ENCODE measurements at places on chromosomes 7 and 10. TPM values are rescaled to one million over a fixed set of nuclear protein-coding genes. Genes with fewer than 3 reads are reported as not detected.

DNA sequence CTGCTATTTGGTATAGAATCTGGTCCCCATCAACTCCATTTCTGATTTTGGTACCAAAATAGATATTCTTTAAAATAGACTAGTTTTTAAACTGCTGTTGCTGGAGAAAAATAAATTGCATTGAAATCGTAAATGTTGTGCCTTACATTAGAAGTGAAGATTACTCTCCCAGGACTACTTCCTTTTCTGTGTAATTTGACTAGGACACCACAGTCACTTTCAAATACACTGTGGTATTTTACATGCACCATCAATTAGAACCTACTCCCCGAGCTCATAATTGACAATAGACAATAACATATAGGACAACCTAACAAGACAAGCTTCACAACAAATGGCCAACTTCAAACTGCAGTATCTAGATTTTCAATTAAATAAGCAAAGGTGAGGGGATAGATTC, 211.5 kb downstream of the DGKB start:
- no peak for DNase-seq

GRCh38 chr10:28959850-28960501, 282.7 kb downstream of the BAMBI start:
- DNase-seq, result no peak

DNA sequence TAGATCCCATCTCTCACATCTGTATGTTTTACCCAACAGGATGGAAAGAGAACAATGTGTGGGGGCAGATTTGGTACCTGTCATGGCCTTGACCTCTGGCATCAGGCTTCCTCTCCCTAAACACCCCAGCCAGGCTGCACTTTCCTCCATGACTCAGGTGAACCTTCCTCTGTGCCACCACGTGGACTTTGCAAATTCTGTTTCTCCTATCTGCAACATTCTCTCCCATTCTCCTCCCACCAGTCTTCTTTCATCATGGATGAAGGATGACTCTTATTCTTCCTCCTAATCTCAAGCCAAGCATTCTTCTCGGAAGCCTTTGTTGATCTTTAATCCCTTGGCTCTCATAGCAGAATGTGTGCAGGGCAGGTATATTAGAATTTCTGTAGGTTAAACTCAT, 355.4 kb downstream of the KCNMA1 start:
- no peak for DNase-seq

GRCh38 chr10:124716369-124716768, 27.8 kb downstream of the FAM53B start:
- no peak for DNase-seq

DNA sequence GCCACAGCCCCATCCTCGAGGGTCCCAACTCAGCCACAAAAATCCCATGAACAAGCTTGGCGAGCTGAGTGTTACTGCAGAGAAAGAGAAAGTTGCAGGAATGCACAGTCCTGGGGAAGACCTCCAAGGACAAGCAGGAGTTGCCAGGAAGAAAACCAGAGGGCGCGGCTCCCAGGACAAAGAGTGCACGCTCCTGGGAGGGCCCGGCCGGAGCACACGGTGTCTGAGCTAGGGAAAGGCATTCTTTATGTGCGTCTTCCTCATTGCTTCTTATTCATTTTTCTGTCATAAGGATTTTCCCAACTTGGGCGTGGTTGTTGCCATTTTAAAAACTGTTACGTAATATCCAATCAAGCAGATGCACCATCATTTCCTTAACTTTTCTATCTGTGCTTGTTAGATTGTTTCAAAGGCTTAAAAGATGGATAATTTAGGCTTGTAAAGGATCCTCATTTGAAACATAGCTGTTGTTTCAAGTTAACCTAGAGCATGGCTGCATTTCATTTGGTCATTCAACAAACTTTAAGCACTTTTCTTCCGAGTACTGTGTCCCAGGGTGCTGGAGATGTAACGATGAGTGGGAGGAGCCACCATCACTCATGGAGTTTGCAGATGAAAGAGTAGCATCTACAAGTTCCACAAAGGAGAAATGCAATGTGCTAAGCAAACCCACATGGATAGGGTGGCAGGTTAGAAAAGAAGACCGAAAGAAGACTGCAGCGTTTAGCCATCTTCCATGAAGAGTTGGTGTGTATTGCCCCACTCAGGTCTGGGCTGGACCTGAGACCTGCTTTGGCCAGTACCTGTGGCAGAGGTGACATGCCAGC, 5.6 kb upstream of the CNPY1 start:
- DNase-seq, result no peak

GRCh38 chr7:13953368-13953767, 36.1 kb downstream of the ETV1 start:
- DNase-seq, result no peak

- DNase-seq, result no peak
Observed at GRCh38 chr10:7956508-7956907, 98.0 kb upstream of the GATA3 start.

DNA sequence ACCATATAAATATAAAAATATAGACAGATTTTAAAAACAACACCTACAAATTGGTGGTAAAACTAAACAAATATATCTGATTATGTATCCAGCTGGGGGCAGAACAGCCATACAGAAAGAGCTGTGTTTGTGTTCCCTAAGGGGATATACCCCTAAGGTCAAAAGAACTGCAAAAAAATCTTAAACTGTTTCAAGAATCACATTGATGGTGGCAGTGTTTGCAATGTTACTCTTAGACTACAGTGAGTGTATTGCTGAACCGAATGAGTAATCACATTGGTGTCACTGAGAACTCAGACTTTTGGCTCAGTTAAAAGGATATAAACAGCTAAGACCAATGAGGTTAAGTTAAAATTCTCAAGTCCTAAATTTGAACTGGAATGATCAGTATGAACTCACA, 27.1 kb upstream of the PTPRN2 start:
- no peak for DNase-seq

GRCh38 chr7:36855330-36855729, 131.0 kb upstream of the AOAH start:
- DNase-seq, result no peak

SPACDR gene
- total RNA-seq, result 4.5 TPM

ADRB1 gene
- not detected for total RNA-seq

UCMA gene
- not detected for total RNA-seq

OGA gene
- total RNA-seq, result 370 TPM

SFTPD gene
- not detected for total RNA-seq

EPHB4 gene
- 11.8 TPM for total RNA-seq

ELN gene
- total RNA-seq, result not detected

PNLIP gene
- not detected for total RNA-seq

All from naive thymus-derived CD8-positive, alpha-beta T cell (primary cell).